ENCODE measurements at places on chromosomes 5 and 9. TPM values are rescaled to one million over a fixed set of nuclear protein-coding genes. Genes with fewer than 3 reads are reported as not detected.

PHF24 gene
- total RNA-seq, result not detected

DOCK2 gene
- total RNA-seq, result 205 TPM

UHRF2 gene
- 62.9 TPM for total RNA-seq

- DNase-seq, result no peak
- peaks cover 23% of the 10 kb centered on the region for H3K36me3 ChIP-seq
- H3K27ac ChIP-seq, result peak overlapping the region; percentile 93
Measured at GRCh38 chr9:131731237-131731636, 8.6 kb downstream of the RAPGEF1 start.

- no peak overlapping the region for H3K27ac ChIP-seq
- DNase-seq, result no peak
- no peaks in the 10 kb centered on the region for H3K36me3 ChIP-seq
- no peaks in the 10 kb centered on the region for H3K4me1 ChIP-seq
- H3K27me3 ChIP-seq, result peaks cover 7% of the 10 kb centered on the region
Measured at GRCh38 chr9:115590011-115590410, 472.1 kb upstream of the TNC start.
